ENCODE measurements at places on chromosomes 2 and 18.

GRCh38 chr18:10488017-10488416 is 33.6 kb downstream of the APCDD1 start:
- no peak for DNase-seq

DNA sequence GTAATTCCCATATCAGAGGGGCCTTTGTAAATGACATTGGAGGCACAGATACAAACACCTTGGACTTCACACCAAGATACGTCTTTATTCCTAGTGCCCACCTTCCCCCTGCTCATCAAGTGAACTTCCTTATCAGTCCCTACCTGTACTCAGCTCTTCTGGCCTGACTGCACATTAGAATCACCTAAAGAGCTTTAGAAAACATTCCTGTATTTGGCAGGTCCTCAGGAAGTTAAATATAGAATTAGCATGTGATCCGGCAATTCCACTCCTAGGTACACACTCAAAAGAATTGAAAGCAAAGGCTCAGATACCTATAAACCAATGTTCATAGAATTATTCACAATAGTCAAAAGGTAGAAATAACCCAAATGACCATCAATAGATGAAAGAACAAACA is 46.6 kb downstream of the ALK start:
- DNase-seq: no peak

- no peak for DNase-seq
Observed at GRCh38 chr18:39647627-39648534, 2082.3 kb upstream of the CELF4 start.

DNA sequence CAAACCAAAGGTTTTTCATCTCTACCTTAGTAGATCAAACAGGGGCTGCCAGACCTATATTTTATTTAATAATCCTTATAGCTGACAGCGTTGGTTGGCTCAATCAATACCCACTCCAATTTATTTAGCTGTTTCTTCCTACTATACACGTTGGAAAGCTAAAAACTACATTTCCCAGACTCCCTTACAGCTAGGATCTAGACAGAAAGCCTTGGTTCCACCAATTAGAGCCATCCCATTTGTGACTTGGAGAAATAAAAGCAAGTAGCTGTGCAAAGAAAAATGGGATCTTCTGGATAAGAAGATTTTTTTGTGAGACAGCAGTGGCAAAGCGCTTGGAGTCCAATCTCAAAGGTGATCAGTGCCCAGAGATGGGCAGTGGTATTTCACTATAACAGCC is 331.3 kb upstream of the MEIS1 start:
- DNase-seq: no peak

- no peak for DNase-seq
Observed at GRCh38 chr2:208077276-208077675, 47.0 kb downstream of the CRYGD start.

DNA sequence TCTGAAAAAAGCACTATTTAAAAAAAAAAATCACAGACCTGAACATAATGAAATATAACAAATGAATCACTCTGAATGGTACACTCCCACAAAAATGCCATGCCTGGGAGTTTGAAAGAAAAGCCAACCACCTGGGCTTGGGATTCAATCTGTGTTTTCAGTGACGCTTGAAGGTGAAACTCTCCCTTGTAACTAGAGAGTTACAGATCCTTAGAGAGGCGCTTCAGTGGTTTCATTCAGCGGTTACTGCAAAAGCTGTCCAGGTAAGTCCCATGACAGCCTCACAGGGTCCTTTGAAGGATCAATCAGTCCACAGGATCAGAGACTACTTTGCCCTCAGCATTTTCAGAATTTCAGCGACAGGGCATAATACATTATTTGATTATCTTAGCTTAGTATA is 627.3 kb downstream of the IRS1 start:
- no peak for DNase-seq

- DNase-seq: no peak
Observed at GRCh38 chr18:23279931-23280330, 144.6 kb downstream of the CABLES1 start.

GRCh38 chr2:36572719-36573059 is 25.3 kb downstream of the FEZ2 start:
- DNase-seq: no peak

DNA sequence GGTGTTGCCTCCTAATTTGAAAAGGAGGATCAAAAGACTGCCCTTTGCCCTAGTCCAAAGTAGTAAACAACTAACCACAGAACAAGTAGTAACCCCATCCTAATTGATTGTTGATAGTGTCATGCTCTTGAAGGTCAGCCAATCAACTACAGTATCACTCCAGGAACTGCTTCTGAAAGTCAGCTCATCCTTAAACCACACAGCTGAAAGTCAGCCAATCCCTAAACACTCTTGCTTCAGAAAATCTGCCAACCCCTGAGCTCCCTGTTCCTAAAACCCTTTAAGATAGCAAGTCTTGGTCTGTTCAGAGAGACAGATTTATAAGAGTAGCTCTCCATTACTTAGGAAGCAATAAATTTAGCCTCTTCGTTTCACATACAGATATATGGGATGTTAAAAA is 51.6 kb upstream of the CPO start:
- DNase-seq: no peak
